NCI-H2029 treated with DMSO at 0.1 percent for 48 hours (cell line): ENCODE measurements at places on chromosomes 16 and 17.

DNA sequence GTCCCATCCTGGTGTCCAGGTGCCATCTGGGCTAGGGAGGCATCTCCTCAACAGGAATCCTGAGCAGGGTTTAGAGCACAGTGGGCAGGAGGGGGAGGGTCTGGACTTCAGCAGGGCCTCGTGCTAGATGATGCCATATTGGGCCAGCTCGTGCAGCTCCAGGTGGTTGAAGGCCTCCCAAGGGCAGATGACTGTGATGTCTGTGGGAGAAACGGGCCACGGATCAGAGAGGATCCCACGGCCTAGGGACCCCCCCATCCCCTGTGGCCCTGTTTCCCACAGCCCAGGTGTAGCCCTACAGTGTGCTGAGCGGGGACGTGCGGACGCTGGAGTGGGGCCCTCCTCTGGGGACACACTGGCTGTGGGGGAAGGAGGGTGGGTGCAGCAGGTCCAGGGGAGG lies 5.4 kb downstream of the PDE6G start:
- no peak for DNase-seq

GRCh38 chr17:45949755-45950320 lies 49.2 kb upstream of the STH start:
- no peak for DNase-seq

GRCh38 chr16:29126616-29127015 lies 141.8 kb downstream of the LAT start:
- DNase-seq, result no peak

- no peak for DNase-seq
Measured at GRCh38 chr17:58305626-58306025, 23.0 kb downstream of the TSPOAP1 start.

DNA sequence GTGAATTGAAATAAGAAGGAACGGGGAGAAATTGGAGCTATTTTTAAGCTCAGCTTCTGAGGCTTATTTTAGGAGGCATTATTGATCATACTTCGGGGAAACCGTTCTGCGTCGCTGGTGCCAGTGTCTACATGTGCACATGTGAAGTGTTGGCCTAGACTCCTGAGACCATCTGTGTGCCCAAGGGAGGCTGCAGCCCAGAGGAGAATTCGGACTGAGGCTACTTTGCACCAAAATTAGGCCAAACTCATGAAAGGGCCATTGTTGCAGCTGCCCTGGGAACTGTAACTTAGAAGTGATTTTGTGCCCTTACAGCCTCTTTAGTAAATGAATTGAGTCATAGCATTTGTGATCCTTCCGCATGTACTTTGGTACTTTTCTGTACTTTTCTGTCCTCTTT lies 102.0 kb upstream of the NOL11 start:
- DNase-seq, result no peak

DNA sequence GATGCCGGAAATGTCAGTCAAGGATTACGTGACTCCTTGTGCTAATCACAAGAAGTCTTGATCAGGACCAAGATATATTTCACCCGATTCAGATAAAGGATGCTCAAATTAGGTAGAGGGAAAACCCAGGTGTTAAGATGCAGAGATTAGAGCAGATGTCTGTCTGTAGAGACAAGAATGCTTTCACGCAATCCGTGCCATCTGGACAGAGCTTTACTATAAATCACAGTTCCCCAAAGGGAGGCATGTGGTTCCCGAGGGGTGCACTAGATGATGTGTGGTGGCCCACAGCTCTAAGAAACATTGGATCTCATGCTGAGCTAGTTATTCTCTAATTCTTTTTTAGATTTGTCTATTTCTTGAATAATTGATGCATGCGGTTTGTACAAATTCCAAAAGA lies 9.8 kb upstream of the MAP3K14 start:
- no peak for DNase-seq
